Vagina (tissue), 2 donors: ENCODE measurements at places on chromosomes 4 and X. TPM values are rescaled to one million over a fixed set of nuclear protein-coding genes. Genes with fewer than 3 reads are reported as not detected.

ETDA gene
- not detected for total RNA-seq

PLS3 gene
- 382 TPM for total RNA-seq

GRCh38 chr4:72857787-72858186 is 211.7 kb downstream of the COX18 start:
- no peaks in the 10 kb centered on the region for H3K27me3 ChIP-seq
- no peaks in the 10 kb centered on the region for H3K36me3 ChIP-seq
- no peaks in the 10 kb centered on the region for H3K4me1 ChIP-seq
- no peak overlapping the region for H3K27ac ChIP-seq
- H3K4me3 ChIP-seq, result no peak overlapping the region

DNA sequence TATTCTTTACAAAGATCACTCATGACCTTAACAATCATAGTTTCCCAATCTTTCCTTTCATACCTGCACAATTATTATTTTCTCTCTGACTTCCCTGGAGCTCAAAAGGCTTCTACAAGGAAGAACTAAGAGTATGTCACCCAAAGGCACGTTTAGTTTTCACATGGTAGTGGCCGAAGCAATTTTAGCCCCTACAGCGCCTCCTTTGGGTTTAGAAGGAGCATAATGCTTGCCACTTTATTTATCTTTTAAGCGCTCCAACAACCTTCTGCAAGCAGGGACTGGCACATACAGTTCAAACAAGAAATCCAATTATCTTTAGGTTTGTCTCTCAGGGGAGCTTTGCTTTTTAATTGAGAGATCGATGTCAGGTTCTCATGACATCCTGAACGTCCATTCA is 42.0 kb upstream of the IGSF1 start:
- no peaks in the 10 kb centered on the region for H3K36me3 ChIP-seq
- DNase-seq, result no peak
- H3K27me3 ChIP-seq, result no peaks in the 10 kb centered on the region
- no peak overlapping the region for H3K4me3 ChIP-seq
- H3K4me1 ChIP-seq, result no peaks in the 10 kb centered on the region

- H3K27ac ChIP-seq, result no peak overlapping the region
- H3K4me1 ChIP-seq, result no peaks in the 10 kb centered on the region
- H3K36me3 ChIP-seq, result no peaks in the 10 kb centered on the region
Measured at GRCh38 chrX:9108054-9108453, 74.1 kb upstream of the FAM9B start.

GRCh38 chr4:80264825-80265224 is 1.6 kb upstream of the FGF5 start:
- no peaks in the 10 kb centered on the region for H3K27me3 ChIP-seq
- no peaks in the 10 kb centered on the region for H3K36me3 ChIP-seq
- H3K4me3 ChIP-seq, result no peak overlapping the region
- peaks cover 21% of the 10 kb centered on the region for H3K4me1 ChIP-seq
- no peak for DNase-seq
- H3K27ac ChIP-seq, result no peak overlapping the region

DNA sequence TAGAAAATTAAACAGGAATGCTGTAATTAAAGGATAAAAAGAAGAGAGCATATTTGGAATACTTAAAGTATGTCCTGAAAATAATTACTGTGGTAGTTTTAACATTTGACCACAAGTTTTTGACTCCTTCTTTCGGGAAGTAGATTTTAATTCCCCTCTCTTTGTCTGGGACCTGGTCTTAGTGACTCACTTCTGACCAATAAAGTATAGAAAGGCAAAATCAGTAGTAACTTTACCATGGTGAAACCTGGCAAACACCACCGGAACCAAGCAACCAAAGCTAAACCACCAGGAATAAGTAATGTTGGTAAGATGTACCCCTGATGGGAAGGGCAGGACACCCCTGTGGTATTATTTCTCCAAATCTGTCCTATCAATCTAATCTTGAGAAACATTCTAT is 314.8 kb downstream of the PDHA2 start:
- H3K4me1 ChIP-seq, result no peaks in the 10 kb centered on the region
- no peak for DNase-seq
- H3K4me3 ChIP-seq, result no peak overlapping the region
- H3K27ac ChIP-seq, result no peak overlapping the region
- no peaks in the 10 kb centered on the region for H3K36me3 ChIP-seq
